GM18507 (cell line): ENCODE measurements at places on chromosomes 13 and 19.

DNA sequence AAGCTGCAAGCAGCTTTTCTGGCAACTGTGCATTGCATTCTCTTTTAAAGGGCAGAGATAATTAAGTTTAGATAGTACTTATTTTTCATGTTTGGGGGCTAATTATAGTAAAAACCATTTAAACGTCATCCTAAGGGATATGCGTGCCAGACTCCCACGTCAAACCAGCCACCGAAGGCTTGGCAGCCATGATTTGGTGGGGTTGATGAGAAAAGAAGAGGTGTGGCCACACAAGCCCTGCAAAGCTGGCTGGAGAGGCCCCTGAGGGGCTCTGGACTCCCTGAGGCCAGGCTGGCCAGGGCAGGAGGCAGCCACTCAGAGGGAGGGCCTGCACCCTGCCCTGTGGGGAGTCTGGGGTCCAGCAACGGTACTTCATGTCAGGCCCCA lies 17.5 kb downstream of the PEPD start:
- DNase-seq, result no peak

- no peak for DNase-seq
These were observed 15.4 kb downstream of the TMEM255B start for GRCh38 chr13:113774177-113775107.

DNA sequence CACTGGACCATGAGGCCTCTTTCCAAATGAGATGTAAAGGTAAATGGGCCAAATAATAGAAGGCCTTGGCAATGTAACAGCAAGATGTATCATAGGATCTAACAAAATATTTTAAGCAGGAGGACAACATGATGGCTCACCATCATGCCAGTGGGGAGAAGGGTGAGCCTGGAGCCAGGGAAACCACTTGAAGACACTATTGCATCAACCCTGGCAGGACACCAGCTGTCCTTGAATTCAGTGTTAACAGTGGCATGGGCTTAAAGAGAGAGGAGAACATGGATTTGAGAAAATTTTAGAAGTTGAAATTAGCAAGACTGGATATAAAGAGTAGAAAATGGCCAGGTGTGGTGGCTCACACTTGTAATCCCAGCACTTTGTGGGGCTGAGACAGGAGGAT lies 6.7 kb upstream of the RCBTB2 start:
- no peak for DNase-seq

GRCh38 chr13:112880976-112881540 lies 88.0 kb upstream of the MCF2L start:
- no peak for DNase-seq

GRCh38 chr19:50949861-50950260 lies 3.0 kb downstream of the KLK5 start:
- DNase-seq, result no peak

GRCh38 chr19:4088975-4089374 lies 22.3 kb upstream of the ZBTB7A start:
- no peak for DNase-seq

DNA sequence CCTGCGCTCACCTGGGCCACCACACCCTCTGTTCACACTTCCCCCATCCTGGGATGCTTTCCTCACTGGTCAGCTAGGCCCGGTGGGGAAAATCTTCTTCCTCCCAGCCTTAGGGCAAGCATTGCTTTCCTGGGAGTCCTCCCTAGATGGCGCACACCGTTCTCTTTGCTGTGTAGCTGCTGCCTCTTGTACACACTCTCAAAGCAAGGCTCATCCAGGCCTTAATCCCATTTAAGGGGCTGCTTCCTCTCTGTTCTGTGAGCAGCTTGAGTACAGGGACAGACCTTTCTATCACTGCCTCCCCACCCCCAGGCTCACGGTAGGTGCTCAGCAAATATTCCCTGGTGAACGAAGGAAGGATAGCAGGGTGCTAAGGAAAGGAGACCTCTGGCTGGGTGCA lies 11.1 kb downstream of the SLC7A10 start:
- DNase-seq, result no peak

GRCh38 chr13:51152701-51153100 lies 41.6 kb upstream of the C13orf42 start:
- DNase-seq, result no peak

DNA sequence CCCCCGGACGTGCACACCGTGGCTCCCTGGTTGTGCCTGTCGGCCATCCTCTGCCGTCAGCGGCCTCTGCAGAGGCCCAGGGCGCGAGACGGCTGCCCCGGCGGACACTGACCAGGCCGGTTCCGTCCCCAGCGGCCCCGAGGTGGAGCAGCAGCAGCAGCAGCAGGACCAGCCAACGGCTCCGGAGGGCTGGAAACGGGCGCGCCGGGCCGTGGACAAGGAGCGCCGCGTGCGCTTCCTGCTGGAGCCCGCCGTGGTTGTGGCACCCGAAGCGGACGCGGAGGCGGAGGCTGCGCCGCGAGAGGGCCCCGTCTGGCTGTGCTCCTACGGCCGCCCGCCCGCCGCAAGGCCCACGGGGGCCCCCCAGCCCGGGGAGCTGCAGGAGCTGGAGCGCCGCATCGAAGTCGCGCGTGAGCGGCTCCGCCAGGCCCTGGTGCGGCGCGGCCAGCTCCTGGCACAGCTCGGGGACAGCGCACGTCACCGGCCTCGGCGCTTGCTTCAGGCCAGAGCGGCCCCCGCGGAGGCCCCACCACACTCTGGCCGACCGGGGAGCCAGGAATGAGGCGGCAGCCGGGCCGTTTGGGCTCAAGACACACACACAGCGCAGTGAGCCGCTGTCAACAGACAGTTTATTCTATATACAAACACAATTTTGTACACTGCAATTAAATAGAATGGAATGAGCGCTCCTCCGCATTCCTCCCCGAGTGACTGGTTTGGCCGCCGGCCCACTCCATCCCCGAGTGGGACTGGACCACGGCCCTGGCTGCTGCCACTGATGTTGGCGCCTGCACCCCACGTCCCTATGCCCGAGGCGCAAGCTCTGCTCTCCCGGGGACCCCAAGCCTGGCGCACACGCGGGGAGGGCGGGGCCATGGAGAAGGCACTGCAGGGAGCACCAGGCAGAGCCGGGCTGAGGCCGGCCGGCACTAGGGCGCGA lies 9.1 kb downstream of the GRIN3B start:
- no peak for DNase-seq

- no peak for DNase-seq
These were observed 21.0 kb upstream of the GDF15 start for GRCh38 chr19:18364826-18365528.

GRCh38 chr19:920051-920864 lies 3.1 kb downstream of the KISS1R start:
- DNase-seq, result no peak

DNA sequence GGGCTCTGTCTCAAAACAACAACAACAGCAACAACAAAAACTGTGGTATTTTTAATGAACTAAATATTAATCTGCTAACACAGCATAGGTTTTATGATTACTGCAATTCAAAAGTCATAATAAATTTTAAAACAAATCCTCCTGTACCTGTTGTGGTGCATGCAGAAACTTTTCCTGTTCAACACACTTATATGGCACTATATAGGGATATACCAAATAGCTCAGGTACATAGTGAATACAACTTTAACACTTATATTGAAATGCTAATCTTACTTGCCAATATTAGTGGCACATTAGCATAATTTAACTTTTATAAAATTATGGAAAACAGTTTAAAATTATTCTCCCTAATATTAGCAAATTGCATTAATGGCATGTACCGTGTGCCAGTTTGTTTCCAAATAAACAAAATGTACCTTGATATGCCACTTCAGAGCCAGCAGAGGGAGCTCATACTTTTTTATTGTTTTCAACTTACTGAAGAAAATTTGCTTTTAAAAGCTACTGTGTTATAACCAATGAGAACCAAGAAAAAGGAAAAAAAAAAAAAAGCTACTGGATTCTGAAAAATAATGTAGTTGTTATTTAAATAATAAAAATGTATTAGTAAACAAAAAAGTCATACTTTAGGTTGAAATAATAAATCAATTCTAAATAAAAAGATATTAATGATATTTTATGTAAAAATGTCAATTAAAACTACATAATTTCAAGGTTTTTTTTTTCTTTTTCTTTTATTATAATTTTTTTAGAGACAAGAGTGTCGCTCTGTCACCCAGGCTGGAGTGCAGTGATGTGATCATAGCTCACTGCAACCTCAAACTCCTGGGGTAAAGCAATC lies 18.0 kb upstream of the RBM26 start:
- DNase-seq, result no peak

- no peak for DNase-seq
These were observed 227.7 kb downstream of the B3GLCT start for GRCh38 chr13:31427151-31428100.

- no peak for DNase-seq
These were observed 34.9 kb downstream of the LRCH1 start for GRCh38 chr13:46587807-46588418.

GRCh38 chr19:55223291-55224037 lies 5.1 kb downstream of the TMEM86B start:
- DNase-seq, result no peak

GRCh38 chr19:3188627-3189596 lies 3.2 kb downstream of the NCLN start:
- no peak for DNase-seq

- DNase-seq, result no peak
These were observed 13.2 kb downstream of the AP3D1 start for GRCh38 chr19:2138061-2138728.

- no peak for DNase-seq
These were observed 241.2 kb downstream of the ABCC4 start for GRCh38 chr13:95060014-95060519.

GRCh38 chr19:19642506-19643157 lies 825 bp downstream of the GMIP start:
- DNase-seq, result peak; percentile 45

DNA sequence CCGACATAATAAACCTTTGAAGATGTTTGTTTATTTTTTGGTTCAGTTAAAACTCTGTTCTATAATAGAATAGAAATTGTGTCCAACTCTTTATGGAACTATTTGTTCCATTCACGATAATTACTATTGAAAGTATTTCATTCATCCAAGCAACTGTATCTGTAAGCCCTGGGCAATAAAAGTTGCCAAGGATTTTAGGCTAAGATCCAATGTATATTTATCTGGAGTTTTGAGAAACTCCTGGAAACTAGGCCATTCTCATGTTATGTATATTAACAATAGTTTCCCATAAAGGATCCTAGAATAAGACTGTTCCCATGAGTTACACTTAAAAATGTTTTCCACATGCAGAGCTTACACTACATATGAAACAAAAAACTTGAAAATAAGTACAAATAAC lies 261.6 kb downstream of the SLITRK6 start:
- DNase-seq, result no peak

DNA sequence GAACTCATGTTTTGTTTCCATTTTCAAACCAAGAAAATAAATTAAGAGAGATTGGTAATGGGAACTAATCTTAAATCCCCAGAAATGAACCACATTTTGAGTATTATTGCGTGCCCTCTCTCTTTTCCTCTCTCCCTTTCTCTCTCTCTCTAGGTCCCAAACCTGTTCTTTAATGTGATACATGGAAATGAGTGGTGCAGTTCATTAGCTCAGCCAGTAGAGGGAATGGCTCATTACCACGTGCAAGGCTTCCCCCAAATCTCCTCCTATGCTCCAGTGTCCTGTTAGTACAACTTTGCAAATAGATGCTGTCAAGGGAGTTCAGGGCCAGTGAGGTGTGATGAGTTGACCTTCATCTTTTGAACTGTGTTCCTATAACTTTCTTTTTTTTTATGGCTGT lies 178.4 kb downstream of the FGF9 start:
- no peak for DNase-seq

DNA sequence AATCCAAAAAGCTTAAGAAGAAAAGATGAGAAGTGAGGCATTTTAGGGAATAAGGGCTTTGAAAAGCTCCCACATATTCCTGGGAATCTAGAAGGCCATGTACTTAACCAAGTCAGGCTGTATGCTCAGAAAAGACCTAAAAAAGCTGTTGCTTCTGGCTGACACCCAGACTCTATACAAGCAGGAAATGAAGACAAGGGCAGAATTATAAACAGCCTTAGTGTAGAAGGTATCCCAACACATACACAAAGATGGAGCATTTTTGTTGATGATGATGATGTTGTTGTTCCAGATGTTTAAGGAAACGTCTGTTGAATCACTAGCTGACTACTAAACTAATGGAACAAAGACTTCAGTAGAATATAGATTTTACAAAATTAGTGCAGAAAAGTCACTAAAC lies 26.1 kb upstream of the N4BP2L1 start:
- no peak for DNase-seq

DNA sequence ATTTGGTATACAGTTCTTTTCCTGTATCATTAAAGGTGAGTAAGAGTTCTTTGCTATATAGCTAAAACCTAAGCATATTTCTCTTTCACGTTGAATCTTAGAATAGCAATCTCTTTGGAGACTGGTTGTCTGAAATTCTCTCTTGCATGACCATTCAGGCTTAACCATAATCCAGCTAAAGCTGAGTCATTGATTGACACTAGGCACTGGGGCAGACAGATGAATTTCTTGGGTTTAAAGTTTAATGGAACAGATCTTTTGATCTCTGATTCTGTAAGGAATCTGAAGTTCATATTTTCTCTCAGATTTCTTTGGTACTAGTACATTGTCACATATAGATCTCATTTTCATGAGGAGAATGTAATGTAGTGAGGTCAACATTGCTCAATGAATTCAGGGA lies 397.3 kb upstream of the MIR17HG start:
- DNase-seq, result no peak

GRCh38 chr13:75694722-75695121 lies 58.6 kb downstream of the LMO7 start:
- no peak for DNase-seq

- DNase-seq, result peak; percentile 29
These were observed 85.8 kb downstream of the RAB20 start for GRCh38 chr13:110475550-110476219.

GRCh38 chr19:46731584-46731983 lies 14.3 kb upstream of the FKRP start:
- DNase-seq, result no peak

GRCh38 chr13:36850790-36851438 lies 31.9 kb downstream of the RFXAP start:
- DNase-seq, result no peak

GRCh38 chr13:42076309-42076713 lies 27.9 kb downstream of the DGKH start:
- no peak for DNase-seq

DNA sequence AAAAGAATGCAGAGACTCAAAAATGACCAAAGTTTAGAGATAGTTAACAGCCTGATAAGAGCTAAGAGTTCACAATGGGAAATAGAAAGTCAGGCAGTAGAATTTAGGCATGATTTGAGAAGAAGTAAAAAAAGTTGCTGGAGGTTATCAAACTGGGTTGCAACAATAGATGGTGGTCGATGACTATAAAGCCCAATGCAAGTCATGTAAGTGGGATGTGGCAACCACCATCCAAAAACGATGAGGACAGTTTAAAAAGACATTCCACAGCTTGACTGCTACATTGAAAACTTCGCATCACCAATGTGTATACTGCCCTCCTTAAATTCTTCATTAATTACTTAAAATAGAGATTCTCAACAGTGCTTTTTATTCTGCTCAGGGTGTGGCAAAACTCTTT lies 19.7 kb downstream of the ELF1 start:
- no peak for DNase-seq

GRCh38 chr19:28691683-28692082 lies 521.3 kb downstream of the UQCRFS1 start:
- DNase-seq, result no peak

- DNase-seq, result no peak
These were observed 6.0 kb downstream of the SIGLEC11 start for GRCh38 chr19:49954933-49955332.

- DNase-seq, result peak; percentile 79
These were observed 61.4 kb downstream of the RFX2 start for GRCh38 chr19:6048793-6049405.

GRCh38 chr13:52882785-52883184 lies 34.3 kb upstream of the PCDH8 start:
- DNase-seq, result no peak
